ENCODE measurements at places on chromosomes 7 and 10.

- no peak for DNase-seq
Observed at GRCh38 chr7:142873871-142874270, 11.7 kb downstream of the TRPV6 start.

GRCh38 chr7:82816272-82816671 is 346.4 kb downstream of the PCLO start:
- DNase-seq, result no peak

- no peak for DNase-seq
Observed at GRCh38 chr10:46321770-46322169, 35.0 kb downstream of the ANTXRL start.

GRCh38 chr7:81165070-81165469 is 246.2 kb upstream of the SEMA3C start:
- no peak for DNase-seq

DNA sequence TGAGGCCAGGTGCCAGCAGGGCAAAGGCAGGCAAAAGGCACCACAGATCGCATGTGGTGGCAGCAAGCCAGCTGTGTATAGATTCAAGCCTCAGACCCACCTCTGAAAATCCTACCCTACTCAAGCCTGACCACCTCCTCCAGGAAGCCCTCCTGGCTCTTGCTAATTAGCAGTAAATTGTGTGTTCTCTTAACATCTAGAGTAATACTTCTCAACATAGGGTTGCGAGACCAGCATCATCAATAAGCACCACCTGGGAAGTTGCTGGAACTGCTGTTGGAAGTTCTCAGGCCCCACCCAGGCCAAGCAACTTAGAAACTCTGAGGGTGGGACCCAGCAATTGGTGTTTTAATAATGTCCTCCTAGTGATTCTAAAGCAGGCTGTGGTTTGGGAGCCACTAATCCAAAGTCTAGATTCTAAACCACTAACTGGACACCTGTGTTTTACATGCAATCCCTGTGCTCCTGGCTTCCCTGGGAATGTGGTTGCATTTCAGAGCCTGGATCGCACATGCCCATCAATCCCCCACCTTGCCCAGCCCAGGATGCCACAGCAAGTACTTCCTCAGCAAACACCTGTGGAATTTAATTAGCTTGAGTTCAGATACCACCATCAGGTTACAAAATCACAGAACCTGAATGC is 46.2 kb downstream of the KCNMA1 start:
- DNase-seq, result peak; percentile 44

DNA sequence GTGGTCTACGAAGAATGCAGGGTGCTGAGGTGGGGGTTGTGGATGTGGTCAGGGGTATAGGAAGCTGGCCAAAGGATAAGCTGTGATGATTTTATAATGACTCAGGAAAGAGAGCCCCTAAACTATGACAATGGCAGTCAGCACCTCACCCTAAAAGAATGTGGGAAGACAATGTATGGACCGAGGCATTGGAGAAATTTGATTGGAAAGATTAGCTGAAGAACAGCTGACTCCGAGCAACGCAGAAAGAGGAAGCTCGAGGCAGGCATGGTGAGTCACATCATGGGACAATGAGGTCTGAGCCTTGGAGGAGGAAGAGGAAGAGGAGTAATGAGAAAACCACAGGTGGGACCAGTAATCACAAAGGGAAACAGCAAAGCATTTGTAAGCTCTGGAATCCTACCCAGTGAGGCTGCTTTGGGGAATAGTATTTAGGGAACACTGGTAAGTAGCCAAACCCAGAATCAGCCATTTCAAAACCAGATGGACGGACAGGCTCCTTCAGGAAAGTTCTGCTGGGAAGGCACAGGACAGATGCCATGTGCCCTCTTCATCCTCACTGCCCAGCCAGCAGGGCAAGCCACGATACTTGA is 295.4 kb downstream of the PRPF18 start:
- DNase-seq, result peak; percentile 62
